ENCODE measurements at places on chromosomes 3 and 15.

DNA sequence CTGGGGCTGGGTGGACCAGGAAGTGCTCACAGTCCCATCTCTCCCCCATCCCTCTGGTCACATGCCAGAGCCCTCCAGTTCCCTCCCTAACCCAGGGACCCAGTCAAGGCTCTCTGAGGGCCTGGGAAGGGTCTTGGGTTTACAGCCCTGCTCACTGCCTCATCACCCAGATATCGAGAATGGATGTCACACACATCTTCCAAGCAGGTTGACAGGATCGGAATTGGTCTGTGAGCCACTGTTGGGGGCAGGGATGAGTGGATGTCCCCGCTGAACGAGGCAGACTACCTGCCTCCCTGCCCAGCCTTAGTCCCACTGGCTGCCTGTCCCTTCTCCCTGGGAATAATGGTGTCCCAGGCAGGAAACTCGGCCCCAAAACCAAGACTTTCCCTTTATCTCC lies 20.0 kb upstream of the GOLGA6C start:
- DNase-seq = no peak

DNA sequence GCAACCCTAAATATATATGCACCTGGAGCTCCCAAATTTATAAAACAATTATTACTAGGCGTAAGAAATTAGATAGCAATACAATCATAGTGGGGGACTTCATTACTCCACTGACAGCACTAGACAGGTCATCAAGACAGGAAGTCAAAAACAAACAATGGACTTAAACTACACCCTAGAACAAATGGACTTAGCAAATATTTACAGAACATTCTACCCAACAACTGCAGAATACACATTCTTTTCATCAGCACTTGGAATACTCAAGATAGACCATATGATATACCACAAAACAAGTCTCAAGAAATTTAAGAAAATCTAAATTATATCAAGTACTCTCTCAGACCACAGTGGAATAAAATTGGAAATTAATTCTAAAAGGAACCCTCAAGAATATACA lies 201.5 kb downstream of the OSBPL10 start:
- no peak for DNase-seq

DNA sequence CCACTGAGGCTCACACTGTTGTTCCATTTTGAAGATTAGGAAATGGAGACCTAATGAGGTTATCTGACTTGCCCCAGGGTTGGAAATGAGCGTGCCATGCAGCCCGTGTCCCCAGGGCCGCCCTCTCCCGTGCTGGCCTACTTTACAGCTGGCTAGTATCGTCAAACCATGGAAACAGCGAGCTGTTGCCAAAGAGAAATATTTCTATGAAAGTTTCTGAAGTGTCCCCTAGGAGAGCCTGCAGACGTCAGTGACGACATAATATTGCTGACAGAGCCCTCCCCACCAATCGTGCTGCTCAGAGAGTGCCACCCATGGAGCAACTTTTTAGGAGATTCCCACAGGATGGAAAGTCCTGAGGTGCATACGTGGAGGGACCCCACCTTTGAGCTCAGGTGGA lies 11.2 kb upstream of the FAM174B start:
- DNase-seq = no peak

GRCh38 chr3:110487840-110488239 lies 583.8 kb upstream of the NECTIN3 start:
- no peak for DNase-seq

DNA sequence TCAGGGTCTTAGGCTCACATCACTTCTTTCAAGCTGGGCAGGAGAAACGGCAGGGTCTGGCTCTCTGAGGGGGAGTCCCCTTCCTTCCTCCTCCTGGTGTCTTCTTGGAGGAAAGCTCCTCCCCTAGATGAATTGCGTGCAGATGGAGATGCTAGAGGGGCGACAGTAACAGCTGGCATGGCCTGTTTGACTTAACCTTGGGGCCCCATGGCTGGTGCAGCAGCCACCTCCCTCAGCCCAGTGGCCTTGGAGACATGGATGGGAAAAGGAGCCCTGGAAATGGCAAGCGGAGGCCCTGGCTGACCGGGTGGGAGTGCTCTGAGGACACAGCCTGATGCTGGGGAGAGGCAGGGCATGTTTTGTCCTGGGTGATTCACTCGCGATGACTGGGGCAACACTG lies 20.2 kb downstream of the PAK6 start:
- DNase-seq = no peak

GRCh38 chr15:52797625-52798501 lies 7.7 kb upstream of the ONECUT1 start:
- DNase-seq = no peak

- no peak for DNase-seq
Measured at GRCh38 chr15:84034578-84035398, 200.8 kb upstream of the GOLGA6L4 start.

Data from GM12892 (cell line).